ENCODE measurements at places on chromosomes 6 and 20.
A peak's percentile ranks its signal among the peaks of the same experiment; 100 is the strongest.

GRCh38 chr6:85362652-85363310 lies 87.1 kb upstream of the NT5E start:
- no peak for DNase-seq

GRCh38 chr6:27295301-27296079 lies 16.6 kb downstream of the POM121L2 start:
- DNase-seq: no peak

- no peak for DNase-seq
Observed at GRCh38 chr6:110786696-110787095, 28.6 kb downstream of the CDK19 start.

- peak; percentile 33 for DNase-seq
Observed at GRCh38 chr20:47319517-47320252, 36.8 kb downstream of the ZMYND8 start.

GRCh38 chr20:61562897-61563504 lies 310.9 kb downstream of the CDH4 start:
- no peak for DNase-seq

- no peak for DNase-seq
Observed at GRCh38 chr6:169571123-169571962, 130.5 kb downstream of the WDR27 start.

Data from substantia nigra (tissue), 51 donors.